ENCODE measurements at places on chromosomes 2 and 18.
A peak's percentile ranks its signal among the peaks of the same experiment; 100 is the strongest.

DNA sequence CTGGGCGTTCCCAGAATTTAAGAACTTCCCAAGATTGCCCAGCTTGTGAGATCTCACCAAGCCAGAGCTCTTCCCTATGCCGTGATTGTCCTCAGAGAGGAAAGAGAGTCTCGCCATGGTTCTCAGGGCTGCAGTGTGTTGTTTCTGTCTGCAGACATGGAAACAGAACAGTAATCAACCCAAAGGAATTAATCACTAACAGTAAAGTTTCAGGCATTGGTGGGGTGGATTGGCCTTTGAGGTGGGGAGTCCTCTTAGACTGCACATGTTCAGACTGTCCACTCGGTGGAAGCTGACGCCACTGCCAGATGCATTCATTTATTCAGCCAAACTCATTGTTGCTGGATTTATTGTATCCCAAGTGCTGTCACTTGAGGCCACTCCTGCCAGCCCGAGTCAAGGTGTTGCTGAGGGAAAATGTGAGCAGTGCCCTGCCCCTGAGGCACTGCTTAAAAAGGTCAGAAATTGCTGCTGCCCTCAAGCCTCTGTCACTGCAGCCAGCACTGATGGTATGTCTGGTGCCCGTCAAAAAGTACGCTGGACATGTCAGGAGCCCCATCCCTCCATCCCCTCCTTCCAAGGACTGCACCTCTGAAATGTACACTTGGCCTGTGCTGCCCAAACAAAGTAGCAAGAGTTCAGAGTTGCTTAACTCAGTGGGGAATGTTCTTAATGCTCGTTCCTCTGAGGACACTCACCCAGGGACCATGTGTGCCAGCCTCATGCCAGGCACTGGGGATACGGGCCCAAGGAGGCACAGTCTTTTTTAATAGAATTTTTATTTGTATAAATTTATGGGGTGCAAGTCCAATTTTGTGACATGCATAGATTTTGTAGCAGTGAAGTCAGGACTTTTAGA is 201.0 kb downstream of the GLI2 start:
- DNase-seq = no peak

DNA sequence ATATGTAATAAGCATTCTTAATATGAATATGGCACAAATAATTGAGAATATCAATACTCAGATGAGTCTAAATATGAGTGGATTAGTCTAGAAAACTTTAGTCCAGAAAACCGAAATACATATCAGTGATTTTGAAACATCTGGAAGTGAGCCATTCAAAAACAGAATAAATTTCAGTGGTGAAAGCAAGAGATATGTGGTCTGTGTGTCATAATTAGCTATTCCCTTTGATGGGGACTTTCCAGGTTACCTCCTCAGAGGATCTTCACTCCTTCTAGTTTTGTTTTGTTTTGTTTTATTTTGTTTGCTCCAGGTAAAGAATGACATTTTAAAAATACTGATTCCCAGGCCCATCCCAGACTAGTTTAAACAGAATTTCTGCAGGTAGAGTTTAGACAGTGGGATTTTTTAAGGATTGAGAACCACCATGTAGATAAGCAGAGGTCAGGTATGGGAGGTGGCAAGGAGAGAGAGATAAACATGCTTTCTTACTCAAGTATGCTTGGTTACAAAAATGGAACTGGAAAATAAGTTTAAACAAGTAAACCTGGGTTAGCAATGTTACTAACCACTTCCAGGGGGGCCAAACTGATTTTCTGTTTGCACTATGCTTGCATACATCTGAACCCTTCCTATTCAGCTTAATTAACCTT is 70.7 kb downstream of the NABP1 start:
- no peak for DNase-seq

GRCh38 chr18:79680100-79680879 is 687 bp downstream of the CTDP1 start:
- DNase-seq = no peak

- DNase-seq = no peak
These were observed 9.7 kb upstream of the ARL5A start for GRCh38 chr2:151837926-151838325.

- no peak for DNase-seq
These were observed 254.6 kb downstream of the MEIS1 start for GRCh38 chr2:66689456-66690051.

DNA sequence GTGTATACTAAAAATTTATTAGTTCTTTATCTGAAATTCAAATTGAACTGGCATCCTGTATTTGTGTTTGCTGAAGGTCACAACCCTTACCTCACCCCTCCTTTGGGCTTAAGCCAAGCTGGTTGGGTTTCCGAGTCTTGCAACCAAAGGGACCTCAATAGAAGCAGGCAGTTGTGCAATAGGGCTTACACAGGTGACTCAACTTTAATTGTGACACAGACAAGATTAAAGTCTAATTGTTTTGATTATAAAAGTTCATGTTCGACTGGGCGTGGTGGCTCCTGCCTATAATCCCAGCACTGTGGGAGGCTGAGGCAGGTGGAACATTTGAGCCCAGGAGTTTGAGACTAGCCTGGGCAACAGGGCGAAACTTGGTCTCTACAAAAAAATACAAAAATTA is 71.5 kb downstream of the RAB31 start:
- no peak for DNase-seq

GRCh38 chr2:65070856-65071255 is 14.6 kb downstream of the CEP68 start:
- DNase-seq = no peak

- no peak for DNase-seq
These were observed 306.1 kb downstream of the NOL4 start for GRCh38 chr18:33918571-33918970.

GRCh38 chr2:28134262-28134812 is 243.8 kb downstream of the BABAM2 start:
- DNase-seq = no peak

DNA sequence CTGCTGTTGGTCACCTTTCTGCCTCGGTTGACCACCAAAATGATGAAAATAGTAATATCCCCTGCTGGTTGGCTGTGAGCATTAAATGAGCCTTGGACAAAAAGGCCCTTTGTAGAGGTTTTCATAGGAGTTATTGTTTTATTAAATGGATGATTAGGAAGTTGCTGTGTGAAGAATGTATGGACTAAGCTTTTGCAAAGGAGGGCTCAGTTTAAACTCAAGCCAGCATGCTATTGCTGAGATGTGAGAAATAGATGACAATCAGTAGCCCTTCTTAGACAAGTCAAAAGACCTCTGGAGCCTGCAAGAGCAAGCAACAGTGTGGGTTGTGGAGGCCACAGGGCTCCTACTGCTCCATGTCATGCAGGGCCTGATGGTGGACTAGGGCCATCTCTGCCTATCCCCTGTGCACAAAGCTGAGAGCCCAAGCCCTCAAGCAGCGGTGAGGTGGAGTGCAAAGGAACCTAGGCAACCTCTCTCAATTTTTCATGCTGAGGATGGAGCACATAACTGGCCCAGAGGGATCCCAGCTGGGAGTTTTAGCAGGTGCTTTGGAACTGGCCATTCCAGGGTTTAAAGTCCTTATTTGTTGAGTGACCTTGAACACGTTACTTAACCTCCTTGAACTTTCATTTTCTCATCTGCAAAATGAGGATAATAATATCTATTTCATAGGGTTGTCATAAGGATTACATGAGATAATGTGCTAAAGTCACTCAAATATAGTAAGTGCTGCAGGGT is 37.1 kb downstream of the FOSL2 start:
- no peak for DNase-seq

DNA sequence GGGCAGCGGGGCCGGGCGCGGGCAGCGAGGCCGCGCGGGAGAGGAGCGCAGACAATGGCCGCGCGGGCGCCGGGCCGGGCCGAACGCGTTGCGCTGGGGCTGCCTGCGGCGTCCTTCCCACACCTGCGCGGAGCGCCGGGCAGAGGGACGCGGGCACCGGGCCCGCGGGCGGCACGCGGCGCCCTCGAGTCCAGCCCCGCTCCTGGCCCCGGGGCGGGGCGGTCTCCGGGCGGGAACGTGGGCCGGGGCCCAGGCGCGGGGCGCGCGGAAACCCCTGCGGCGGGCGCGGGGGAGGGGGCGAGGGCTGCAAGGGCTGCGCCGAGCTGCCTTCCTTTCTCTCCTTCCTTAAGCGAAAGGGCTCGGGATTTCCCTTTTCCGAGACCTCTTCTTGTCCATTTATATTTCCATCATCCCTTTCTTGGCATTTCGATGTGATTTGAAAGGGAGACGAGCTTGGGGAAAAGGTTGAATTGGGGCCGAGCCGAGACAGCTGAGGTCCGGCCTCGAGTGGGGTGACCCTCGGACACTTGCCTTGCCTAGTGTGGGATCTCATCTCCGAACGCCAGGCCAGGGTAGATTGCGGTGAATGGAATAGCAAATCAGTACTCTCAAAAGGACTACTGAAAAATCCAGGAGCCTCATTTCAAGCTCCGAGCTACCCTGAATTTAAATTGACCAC is 676 bp downstream of the KLHL23 start:
- no peak for DNase-seq

- DNase-seq = peak; percentile 22
These were observed 3.7 kb upstream of the ATG16L1 start for GRCh38 chr2:233247744-233248143.

GRCh38 chr2:157874997-157875640 is 1.0 kb downstream of the ACVR1 start:
- DNase-seq = no peak

- DNase-seq = no peak
These were observed 277.6 kb downstream of the ZNF804A start for GRCh38 chr2:184875911-184876310.

- no peak for DNase-seq
These were observed 226.6 kb downstream of the FAM210A start for GRCh38 chr18:13499803-13500202.

- no peak for DNase-seq
These were observed 65.2 kb downstream of the KLHL14 start for GRCh38 chr18:32707586-32707985.

GRCh38 chr2:241538838-241539615 is 19.5 kb upstream of the BOK start:
- DNase-seq = no peak

DNA sequence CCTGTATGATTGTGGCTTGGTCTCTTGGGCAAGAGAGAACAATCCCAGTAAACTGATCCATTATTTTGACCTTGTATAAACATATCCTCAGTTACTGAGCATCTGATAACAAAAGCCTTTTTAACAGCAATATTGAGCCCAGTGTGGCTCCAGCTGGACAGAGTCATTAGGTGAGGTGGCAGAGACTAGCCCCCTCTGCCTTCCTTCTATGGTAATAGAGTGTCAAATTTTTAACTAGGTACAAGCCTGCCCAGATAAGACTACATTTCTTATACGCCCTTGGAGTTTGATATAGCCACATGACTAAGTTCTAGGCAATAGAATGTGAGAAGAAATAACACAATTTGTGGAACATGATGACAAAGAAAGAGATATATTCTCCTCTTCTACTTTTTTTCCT is 56.2 kb downstream of the HNMT start:
- DNase-seq = no peak

DNA sequence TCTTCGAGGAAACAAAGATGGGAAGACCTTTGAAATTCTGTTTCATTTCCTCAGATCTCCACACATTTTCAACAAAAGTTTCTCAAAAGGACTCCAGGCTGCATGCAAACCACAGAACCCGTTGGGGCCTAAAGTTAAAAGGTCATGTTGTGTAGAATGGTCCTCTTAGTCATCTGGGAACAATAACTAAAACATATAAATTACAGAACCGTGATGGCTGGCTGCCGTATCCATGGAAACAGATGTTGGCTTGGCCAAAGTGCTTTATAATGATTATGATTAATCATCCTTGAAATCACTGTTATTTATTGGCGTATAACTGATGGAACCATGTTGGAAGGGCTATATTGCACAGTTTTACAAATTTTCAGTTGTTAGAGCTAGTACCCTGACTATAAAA is 182.8 kb upstream of the CRIM1 start:
- DNase-seq = no peak

GRCh38 chr2:48965204-48965603 is 189.1 kb downstream of the FSHR start:
- no peak for DNase-seq

GRCh38 chr18:65631766-65632165 is 119.0 kb upstream of the CDH7 start:
- DNase-seq = no peak

- DNase-seq = no peak
These were observed 331 bp downstream of the SERPINE2 start for GRCh38 chr2:224038830-224039079.

DNA sequence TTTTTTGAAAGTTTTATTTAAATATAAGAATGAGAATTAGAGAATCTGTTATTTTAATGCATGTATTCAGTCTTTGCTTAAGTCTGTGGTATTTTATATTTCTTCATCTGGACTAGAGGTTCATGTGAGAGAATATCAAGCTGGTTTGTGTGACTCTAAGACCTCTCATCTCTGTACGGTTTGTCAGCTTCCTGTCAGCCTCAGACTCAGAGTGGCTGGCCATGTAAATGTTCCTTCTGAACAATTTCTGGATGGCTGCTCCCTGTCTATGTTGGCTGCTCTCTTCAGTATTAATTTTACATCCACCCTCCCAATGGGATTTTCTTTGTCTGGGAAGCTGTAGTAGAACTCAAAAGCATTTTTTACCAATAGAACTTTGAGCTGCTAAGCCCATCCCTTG is 225.3 kb upstream of the THUMPD2 start:
- DNase-seq = no peak

DNA sequence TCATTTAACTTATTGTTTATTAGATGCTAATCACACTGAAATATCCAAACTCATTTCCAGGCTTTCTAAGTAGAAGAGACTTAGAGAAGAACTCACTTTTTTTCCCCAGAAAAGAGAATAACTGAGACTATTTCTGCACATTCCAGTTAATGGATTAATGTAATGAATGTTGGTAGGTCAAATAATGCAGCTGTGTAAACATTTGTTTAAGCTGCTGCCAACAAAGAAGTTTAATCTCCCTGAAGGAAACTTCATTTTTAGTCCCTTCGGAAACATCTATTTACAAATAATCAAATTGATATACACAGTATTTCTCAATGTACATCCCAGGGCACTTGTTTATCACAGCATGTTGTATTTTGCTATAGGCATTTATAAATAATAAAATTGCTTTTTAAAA is 126.9 kb downstream of the KCNS3 start:
- no peak for DNase-seq

GRCh38 chr2:2899826-2900225 is 477.8 kb downstream of the EIPR1 start:
- no peak for DNase-seq

DNA sequence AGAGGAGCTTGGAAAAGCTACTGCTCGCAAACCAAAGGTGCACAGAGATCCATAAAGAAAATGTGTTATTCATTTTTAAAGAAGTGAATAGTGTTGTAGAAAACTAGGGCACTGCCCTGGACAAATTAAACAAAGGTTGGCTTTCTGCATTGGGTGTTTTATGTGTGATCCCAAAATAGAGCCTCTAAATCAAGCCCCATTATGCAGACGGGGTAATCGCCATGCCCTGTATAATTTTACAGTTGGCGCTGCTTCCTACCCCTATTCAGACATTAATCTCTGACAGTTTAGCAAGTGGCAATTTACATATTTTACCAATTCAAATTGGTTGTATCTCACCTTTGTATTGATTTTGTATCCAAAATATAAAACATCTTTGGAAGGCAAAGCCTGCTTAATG is 109.1 kb downstream of the PID1 start:
- no peak for DNase-seq

DNA sequence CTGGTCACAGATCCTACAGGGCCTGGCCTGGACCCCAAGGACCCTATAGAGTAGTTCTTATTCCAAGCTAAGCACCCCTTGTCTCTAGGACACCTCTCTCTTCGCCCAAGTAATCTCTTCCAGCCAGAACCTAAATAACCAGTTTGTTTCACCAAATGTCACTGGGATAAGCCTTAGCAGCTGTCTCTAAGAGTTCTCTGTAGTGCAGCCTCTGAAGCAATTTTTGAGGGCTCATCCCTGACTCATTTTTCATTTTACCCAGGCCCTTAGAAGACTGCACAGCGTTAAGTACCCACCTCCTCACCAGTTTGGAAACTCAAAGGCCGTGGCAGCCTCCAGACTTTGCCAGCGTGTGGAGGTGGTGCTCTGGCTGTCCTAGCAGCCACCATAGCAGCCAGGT is 290.1 kb upstream of the SIX2 start:
- no peak for DNase-seq
